ENCODE measurements at places on chromosomes 7 and 10. TPM values are rescaled to one million over a fixed set of nuclear protein-coding genes. Genes with fewer than 3 reads are reported as not detected.

The PYROXD2 gene
- 7.9 TPM for total RNA-seq

The MGAM2 gene
- not detected for total RNA-seq

The BEND7 gene
- 12.4 TPM for total RNA-seq

The CALML3 gene
- total RNA-seq: 0.25 TPM

The CUEDC2 gene
- 64.5 TPM for total RNA-seq

The LLCFC1 gene
- total RNA-seq: not detected

The SPDYE6 gene
- total RNA-seq: not detected

The RBP3 gene
- total RNA-seq: not detected

The MSMB gene
- not detected for total RNA-seq

The MTERF1 gene
- 12.9 TPM for total RNA-seq

The TRAPPC14 gene
- 18.0 TPM for total RNA-seq
